H4 (cell line): ENCODE measurements at places on chromosomes 16 and 17. TPM values are rescaled to one million over a fixed set of nuclear protein-coding genes. Genes with fewer than 3 reads are reported as not detected.

DNA sequence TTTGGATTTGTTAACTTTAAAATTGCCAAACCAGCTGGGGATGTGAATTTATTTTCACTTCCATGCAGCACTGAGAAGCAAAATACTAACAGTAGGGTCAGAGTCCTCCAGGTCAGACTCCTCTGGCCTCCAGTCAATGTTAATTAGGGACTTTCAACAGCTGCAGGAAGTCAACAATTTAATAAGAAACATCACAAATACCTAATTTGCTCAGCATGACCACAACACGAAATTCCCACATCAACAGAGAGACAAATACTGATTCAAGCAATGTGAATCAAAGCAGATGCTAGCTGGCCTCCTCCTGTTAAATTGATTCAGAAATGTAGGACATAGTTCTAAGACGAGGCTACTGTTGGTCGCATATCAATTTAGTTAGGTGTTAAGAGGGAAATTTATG lies 111.7 kb downstream of the ABCA8 start:
- DNase-seq = no peak

GRCh38 chr17:39700148-39700987 lies 504 bp downstream of the ERBB2 start:
- no peak for DNase-seq

DNA sequence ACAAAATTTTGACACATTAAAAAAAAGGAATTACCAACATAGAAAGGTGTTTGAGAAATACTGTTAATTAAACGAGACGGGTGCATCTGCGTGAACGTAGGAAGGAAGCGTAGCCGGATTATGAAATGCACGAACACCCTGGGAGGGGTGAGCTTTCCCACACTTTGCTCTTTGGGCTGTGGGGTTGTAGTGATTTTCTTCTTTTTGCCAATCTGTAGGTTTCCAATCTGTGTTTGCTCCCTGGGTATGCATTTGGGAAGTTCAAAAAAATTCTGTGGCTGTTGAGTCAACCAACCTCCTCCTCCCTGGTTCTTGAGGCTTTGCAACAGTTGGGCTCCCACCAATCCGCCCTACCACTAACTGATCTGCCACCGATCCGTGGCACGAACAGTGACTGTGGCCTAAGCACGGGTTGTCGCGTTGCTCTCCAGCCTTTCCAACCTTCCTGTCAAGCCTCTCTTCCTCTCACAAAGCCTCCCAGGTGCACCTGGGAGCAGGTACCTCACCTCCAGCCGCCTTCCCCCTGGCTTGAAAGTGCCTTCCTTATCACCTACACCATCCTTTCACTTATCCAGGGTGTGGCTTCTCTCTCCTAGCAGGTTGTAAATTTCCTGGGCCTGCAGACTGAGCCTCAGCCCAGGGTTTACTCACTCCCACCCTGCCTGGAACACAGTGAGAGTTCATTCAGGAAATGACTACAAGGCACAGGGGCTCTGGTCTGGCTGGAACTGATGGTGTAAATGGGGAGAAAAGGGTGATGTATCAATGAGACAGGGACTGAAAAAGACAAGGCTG lies 16.6 kb downstream of the RTN4RL1 start:
- no peak for DNase-seq

The HCRT gene
- not detected in 2 replicates for total RNA-seq

DNA sequence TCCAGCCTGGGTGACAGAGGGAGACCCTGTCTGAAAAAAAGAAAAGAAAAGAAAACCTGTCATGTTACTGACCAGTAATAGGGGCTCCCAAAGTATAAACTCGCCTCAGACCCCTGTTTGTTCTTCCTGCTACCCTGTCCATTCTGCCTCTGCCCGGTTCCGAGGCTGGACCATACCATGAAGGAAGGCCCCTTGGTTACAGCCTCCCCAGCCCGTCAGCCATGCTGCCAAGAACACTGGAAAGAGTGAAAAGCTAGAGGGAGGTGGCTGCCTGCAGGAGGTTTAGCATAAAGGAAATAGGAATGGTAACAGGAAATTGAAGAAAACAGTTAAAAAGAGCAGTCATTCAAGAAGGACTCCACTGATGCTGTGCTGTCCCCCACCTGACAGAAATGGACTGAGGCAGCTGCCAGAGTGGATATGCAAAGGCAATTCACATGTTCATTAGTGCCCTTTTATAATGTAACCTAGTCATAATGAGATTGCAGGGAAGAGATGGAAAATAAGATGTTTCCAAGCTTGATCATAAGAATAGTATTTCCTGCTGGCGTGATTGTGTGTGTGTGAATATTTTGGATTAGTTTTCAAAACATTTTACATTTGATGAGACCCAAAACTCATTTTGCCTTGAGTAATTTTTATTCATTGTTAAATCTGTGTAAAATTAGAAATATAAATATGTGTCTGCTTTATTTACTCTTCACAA lies 102.6 kb downstream of the GOSR1 start:
- DNase-seq = no peak

- DNase-seq = no peak
These were observed 121.0 kb upstream of the HAS3 start for GRCh38 chr16:68984467-68984866.

The WFIKKN1 gene
- total RNA-seq = not detected in 2 replicates

The QPRT gene
- total RNA-seq = 0.27 and 0.93 TPM in 2 replicates

- no peak for DNase-seq
These were observed 44.0 kb upstream of the MEAK7 start for GRCh38 chr16:84548508-84548907.

The SLC35G6 gene
- total RNA-seq = not detected in 2 replicates

The ABCA9 gene
- total RNA-seq = not detected in 2 replicates

DNA sequence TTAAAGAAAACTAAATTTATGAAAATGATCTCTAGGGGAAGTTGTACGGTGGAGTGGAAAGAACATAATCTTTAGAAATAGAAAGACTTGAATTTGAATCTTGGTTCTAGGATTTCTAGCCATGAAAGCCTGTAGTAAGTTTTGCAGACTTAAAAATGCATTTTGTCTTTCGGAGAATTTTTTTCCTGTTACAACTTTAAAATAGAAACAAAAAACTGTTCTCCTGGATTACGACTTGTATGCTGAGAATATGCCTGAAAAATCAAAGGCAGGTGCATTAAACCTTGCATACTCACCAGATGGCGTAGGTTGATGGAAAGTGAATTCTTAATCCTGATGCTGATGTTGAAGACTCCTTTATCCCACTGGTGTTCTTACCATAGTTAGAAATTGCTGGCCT lies 7.5 kb upstream of the MPHOSPH6 start:
- no peak for DNase-seq

GRCh38 chr16:84571506-84571905 lies 46.4 kb downstream of the COTL1 start:
- DNase-seq = no peak

DNA sequence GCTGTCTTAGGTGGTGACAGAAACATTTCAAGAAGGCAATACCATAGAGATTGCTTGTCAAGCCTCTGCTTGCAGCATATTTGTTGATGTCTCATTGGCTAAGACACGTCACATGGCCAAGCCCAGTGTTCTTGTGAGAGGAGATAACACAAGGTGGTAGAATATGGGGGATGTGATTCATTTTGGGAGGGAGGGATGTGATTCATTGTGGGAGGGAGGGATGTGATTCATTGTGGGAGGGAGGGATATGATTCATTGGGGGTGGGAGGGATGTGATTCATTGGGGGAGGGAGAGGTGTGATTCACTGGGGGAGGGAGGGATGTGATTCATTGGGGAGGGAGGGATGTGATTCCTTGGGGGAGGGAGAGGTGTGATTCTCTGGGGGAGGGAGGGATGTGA lies 470.5 kb upstream of the SALL1 start:
- DNase-seq = peak; percentile 40

DNA sequence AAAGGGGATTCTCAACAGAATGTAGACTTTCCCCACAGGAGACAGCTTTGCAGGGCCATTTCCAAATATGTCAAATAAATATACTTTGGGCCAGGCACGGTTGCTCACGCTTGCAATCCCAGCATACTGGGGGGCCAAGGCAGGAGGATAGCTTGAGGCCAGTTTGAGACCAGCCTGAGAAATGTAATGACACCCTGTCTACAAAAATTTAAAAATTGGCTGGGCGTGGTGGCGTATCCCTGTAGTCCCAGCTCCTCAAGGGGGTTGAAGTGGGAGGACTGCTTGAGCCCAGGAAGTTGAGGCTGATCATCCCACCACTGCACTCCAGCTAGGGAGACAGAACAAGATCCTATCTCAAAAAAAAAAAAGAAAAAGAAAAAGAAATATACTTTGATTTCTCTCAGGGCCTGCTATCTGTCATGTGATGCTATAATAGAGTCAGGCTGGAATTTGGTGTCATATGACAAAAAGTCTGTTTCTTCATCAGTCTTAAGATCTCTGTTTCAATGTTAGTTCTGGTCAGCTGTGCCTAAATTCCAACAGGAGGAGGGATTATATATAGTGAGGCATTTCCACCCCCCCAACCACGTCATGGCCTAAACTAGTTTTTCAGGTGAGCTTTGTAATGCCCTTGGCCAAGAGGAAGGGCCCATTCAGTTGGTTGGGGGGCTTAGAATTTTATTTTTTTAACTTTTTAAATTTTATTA lies 4.3 kb upstream of the ZDHHC7 start:
- no peak for DNase-seq
